ENCODE measurements at places on chromosomes 3 and 15.

DNA sequence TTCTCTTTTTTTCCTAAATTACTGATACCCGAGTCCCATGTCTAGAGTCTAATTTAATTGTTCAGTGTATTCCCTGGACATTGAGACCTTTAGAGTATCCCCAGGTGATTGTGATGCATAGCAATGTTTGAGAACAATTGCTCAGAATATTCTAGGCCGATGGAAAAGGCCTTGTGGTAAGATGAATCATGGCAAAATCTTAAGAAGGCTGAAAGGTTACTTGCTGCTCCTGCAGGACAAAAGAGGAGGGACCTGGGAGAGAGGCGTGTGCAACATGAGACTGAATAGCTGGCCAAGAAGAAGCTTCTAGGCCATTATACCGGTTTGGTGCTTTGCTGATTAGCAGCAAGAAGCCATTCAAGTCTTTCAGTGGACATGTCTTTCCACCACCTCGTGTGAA lies 256.6 kb downstream of the ROBO2 start:
- no peak for DNase-seq

GRCh38 chr15:80958818-80959495 lies 30.7 kb downstream of the MESD start:
- no peak for DNase-seq

GRCh38 chr3:73114711-73115110 lies 53.3 kb downstream of the EBLN2 start:
- DNase-seq: no peak

- no peak for DNase-seq
Observed at GRCh38 chr3:16378415-16378814, 113.4 kb downstream of the OXNAD1 start.

DNA sequence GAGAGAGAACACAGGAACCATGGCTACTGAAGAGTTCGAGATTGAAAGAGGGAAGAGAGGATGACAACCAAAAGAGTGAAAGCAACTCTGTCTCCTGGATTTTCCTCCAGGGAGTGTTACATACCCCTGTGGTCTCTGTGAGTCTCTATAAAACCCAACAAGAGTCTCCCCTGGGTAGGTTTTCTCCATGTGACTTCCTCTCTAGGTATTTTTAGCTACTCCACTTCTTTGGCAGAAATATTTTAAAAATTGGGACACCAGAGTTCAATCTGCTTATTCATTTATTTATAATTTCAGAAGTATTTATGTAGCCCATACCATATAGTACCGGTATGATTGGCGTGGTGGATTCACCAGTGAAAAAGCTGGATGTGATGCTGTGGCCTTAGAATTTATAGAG lies 671.7 kb upstream of the NR2F2 start:
- DNase-seq: no peak

DNA sequence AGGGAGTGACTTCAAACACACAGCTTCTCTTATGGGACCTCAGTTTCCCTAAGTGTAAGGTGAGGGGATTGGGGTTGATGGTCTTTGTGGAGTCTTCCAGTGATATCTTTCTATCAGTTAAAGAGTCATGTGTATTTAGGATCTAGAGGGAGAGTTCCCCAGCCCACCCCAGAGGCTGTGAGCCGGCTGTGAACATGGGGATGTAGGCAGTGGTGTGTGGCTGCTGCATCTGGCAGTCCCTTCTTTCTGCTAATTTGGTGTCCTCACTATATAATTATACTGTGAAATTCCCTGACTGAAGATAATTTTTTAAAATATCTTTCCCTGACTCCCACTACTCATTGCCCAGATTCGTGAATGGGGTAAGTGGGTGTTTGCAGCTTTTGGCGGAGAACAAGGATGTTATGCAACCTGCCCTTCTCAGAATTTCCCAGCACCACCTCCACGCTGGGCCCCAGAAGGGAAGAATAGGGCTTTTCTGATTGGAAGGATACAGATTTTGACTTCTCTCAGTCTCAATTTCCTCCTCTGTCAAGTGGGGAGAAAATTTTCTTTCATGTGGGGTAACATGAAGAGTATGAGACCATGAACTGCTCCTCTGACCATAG lies 79.0 kb upstream of the RASGRF1 start:
- no peak for DNase-seq

- DNase-seq: no peak
Observed at GRCh38 chr15:100807028-100807427, 72.6 kb upstream of the ALDH1A3 start.

- DNase-seq: no peak
Observed at GRCh38 chr3:102346897-102347296, 87.9 kb upstream of the ZPLD1 start.
